Aorta (tissue), 5 donors: ENCODE measurements at places on chromosomes 16 and 17. TPM values are rescaled to one million over a fixed set of nuclear protein-coding genes. Genes with fewer than 3 reads are reported as not detected.

Gene GRB7
- total RNA-seq = 1.6 TPM

Gene EVPLL
- not detected for total RNA-seq

Gene NDUFAB1
- total RNA-seq = 46.1 TPM

Gene TNP2
- total RNA-seq = not detected

Gene CRYBA1
- not detected for total RNA-seq

Gene RILP
- 12.0 TPM for total RNA-seq

Gene MYH1
- total RNA-seq = not detected

GRCh38 chr16:31696968-31697743, 169.5 kb downstream of the AHSP start:
- no peak for DNase-seq

GRCh38 chr16:11407047-11407982, 62.1 kb downstream of the RMI2 start:
- DNase-seq = no peak

- no peak for DNase-seq
Observed at GRCh38 chr17:19497624-19498023, 36.0 kb upstream of the SLC47A1 start.

- DNase-seq = no peak
Observed at GRCh38 chr16:69381231-69381630, 4.6 kb downstream of the TERF2 start.

DNA sequence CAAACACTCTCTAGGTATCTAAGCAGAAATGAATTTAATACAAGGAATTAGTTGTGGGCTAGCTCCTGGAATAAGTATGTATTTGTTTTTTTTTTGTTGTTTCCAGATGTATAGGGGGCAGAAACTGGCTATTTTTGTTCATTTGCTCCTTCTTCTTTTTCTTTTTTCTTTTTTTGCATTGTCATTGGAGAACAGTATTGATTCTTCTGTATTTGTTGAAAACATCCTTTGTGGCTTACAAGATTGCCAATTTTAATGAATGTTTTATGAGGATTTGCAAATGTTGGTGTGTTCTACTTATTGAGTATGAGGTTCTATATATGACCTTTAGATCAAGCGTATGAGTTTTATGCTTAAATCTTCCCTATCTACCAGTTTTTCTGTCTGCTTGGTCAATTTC, 5.6 kb upstream of the PCTP start:
- no peak for DNase-seq

- no peak for DNase-seq
Observed at GRCh38 chr16:76696876-76697275, 419.7 kb downstream of the CNTNAP4 start.

GRCh38 chr16:81956213-81956948, 54.9 kb downstream of the SDR42E1 start:
- DNase-seq = no peak

GRCh38 chr16:20849589-20850390, 43.5 kb downstream of the REXO5 start:
- DNase-seq = peak; percentile 87

GRCh38 chr16:20903116-20903898, 2.7 kb downstream of the LYRM1 start:
- DNase-seq = no peak

GRCh38 chr17:82372249-82373071, 895 bp downstream of the UTS2R start:
- no peak for DNase-seq

- no peak for DNase-seq
Observed at GRCh38 chr17:21360048-21360447, 16.1 kb upstream of the KCNJ12 start.

DNA sequence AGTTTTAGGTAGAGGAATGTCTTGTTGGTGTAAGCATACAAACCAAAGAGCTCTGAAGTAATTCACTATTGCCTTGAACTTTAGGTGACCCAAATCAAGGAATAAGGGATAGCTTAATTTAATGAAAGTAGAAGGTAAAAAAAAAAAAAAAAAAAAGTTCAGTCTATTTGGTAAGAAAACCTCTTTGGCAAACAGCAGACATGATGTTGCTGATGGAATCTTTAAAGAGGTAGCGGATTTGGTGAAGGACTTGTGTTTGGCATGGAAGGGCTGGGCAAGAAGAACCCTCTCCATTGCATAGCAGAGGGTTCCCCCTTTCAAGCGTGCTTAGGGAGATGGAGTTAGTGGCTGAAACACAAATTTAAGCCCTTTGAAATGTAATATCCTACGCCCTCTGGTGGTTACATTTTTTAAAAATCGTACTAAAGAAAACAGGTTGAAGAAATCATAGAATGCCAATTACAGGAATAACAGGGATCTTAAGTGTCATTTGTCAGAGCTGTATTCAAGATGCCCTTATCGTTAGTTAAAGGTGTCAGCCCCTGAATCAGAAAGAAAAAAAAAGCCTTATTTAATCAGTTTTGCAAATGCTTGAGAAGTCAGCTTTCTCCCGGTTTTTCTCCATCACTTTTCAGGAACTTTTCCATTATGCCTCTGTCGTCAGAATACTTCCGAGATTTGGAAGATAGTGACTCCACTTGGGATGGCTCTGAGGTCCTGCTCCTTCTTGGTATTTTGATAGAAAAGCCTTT, 383.1 kb downstream of the KCNJ2 start:
- DNase-seq = no peak

- DNase-seq = no peak
Observed at GRCh38 chr17:14197586-14197985, 39.1 kb downstream of the CDRT15 start.

DNA sequence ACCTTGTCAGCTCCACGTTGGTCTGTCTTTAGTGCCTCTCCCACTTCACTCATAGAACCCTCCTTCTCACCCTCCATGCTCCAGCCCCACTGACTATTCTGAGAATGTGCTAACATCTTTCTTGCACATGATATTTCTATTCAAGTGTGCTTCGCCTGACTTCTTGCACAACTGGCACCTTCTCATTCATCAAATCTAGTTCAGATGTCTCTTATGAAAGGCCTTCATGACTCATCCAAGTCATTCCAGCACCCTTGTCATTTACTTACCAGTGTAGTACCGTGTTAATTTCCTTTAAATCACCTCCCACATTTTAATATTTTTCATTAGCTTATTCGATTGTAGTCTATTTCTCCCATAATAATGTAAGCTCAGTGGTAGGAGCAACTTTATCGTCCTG, 197.8 kb upstream of the PIRT start:
- DNase-seq = no peak

DNA sequence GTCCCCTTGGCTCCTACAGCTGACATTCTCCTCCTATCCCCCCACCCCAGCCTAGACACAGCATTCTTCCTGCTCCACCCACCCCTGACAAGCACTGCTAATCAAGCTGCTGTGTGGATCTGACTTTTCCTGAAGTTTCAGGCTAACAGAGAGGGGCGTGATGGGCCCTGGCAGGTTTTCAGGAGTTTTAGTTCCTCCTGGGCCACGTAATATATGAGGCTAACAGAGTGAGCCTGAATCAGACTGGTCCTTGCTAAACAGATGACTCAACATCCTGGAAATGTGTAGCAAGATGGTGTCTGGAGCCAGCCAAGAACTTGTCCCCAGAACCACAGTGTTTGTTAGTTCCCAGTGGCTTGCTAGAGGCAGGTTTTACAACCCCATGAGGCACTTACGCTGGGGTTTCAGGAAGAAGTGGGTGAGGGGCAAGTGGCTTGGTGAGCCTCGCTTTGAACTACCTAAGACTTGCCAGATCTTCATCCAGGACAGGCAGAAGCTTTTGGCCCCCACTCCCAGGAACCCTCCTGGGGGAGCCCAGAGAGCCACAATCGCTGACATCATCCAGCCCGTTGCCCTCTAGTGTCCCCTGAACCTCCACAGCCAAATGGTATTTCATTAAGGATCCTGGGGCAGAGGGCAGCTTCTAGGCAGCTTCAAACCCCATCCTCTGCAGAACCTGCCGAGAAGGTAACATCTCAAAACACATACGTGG, 15.9 kb downstream of the TMEM92 start:
- peak; percentile 90 for DNase-seq

DNA sequence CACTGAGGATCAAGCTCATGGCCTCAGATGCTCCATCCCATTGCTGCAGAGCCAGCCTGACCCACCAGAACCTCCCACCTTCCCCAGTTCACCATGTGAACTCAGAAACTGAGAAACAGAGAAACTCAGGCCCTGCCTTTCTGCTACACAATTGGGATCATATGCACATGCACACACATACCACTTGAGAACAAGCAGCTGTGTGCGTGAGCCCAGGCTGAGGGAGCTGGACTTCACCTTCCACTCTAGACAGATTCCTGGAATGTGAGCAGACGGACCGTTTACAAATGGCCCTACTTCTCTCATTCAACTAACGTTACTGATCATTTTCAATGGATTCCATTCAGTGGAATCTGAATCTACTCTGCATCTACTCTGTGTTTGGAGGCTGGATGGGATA, 1.7 kb upstream of the SPEM2 start:
- DNase-seq = no peak

DNA sequence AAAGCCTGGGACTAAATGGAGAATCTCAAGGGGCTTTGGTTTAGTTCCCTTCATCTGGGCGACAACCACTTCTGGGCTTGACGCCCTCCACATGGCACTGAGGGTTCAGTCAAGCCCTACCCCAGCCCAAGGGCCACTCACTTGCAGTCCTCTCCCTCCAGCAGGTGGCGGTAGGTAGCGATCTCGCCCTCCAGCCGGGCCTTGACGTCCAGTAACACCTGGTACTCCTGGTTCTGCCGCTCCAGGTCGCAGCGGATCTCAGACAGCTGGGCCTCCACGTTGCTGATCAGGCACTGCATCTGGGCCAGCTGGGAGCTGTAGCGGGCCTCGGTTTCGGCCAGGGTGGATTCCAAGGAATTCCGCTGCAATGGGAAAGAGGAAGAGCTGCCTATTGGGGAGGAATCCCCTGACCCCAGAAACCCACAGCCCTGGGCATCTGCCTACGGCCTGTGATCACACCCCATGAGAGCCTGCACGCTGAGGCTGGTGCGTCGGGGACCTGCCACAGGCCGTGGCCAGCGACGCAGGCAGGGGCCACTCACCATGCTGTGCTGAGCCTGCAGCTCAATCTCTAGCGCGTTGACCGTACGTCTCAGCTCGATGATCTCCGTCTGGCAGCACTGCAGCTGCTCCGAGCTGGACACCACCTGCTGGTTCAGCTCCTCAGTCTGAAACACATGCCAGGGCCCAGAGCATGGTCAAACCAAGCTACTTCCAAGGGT, 2.7 kb downstream of the KRT36 start:
- no peak for DNase-seq

DNA sequence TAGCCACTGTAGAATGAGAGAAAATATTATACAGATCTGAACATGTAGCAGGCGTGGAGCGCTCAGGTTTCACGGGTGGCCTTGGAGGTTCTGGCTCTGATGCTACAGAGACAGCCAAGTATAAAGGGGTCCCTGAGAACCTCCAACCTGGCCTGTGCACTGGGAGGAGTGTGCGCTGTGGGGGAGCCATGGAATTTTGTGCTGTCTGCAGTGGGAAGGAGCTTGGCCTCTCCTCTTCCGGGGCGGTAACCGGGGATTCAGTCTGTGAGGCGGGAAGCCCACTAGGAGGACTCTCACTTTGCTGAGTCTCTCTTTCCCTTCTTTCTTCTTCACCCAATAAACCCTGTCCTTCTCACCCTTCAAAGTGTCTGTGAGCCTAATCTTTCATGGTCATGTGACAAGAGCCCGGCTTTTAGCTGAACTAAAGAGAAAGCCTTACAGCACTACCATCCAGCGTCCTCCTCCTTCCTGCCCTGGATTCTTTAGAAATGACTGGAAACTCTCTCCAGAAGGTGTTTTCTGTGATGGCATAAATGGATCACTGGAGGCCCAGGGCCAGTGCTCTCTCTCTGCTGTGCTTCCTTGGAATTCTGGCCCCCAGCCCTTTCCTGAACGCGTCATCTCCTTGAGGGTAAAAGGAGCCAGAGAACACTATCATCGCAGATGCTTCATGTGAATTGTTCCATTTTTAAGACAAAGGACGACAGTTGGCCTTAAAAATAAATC, 232.1 kb upstream of the CACNG5 start:
- no peak for DNase-seq

DNA sequence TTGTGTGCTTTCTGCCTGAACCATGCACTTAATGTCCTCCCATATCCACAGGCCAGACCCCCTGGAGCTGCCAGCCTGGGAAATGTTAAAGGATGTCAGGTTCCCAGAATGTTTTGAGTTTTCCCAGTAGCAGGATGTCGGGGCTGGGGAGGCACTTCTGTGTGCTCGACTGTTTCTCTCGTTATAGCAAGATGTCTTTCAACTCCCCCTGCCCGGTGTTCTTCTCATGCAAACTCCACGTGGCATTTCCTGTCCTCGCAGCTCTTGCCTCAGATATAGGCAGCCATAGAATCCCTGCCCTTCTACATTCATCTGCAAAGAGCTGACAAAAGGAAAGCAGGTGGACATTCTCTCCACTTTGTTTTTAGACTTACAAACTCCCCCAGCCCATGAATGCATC, 457.2 kb upstream of the CDH11 start:
- DNase-seq = no peak
